ENCODE measurements at places on chromosomes 12 and 14.

GRCh38 chr12:131126662-131127173 lies 173.0 kb downstream of the ADGRD1 start:
- DNase-seq = no peak

- no peak for DNase-seq
These were observed 265.6 kb upstream of the FAR2 start for GRCh38 chr12:28883406-28883997.

- no peak for DNase-seq
These were observed 47.8 kb downstream of the SAV1 start for GRCh38 chr14:50620341-50620740.

DNA sequence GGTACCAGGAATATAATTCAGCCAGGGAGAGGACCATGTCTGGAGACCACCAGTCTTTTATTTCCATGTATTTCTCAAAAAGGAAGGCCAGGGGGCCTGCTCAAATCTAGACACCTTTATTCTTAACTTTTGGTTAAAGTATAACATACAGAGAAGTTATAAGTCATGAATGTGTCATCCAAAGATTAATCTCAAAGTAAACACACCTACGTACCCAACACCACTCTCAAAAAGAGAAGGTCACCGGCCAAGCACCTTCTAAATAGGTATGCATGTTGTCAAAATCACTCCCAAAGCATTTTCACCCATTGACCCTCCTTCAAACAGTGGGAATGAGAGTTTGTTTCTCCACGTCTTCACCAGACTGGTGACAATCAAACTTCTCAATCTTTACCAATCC lies 60.0 kb upstream of the FZD10 start:
- no peak for DNase-seq

GRCh38 chr14:21197418-21198205 lies 41.7 kb upstream of the OR5AU1 start:
- no peak for DNase-seq

GRCh38 chr14:59229653-59230406 lies 41.4 kb downstream of the DAAM1 start:
- DNase-seq = no peak

DNA sequence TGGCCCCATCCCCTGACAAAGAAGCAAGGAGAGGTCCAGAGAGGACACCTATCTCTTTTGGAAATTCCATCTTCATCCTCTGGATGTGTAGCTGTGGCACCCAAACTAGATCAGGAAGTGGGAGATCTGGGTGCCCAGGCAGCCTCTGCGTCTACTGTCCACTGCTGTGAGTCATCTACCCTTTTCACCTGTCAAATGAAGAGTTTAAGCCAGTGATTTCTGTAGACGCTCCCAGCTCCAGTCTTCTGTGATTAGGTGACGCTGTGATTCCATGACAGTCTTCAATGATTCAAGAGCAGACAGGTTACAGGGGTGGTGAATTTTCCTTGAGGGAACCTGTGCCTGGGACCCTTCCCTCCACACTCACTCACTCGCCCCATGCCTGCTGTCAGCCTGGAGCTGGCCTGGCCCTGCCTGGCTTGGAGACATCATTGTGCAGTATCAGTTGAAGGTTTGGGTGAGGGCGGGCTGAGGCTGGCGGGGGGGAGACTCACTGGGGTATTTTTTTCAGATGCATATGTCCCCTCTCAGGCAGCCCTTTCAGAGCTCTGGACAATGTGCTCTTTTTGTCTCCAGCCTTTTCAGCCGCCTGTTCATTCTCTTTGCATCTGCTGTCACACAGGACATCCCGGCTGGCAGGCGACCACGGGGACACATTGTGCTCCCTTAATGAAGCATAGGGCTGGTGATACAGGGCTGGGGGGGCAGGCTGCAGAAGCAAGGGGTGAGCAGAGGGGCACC lies 56.8 kb upstream of the PARP11 start:
- no peak for DNase-seq

DNA sequence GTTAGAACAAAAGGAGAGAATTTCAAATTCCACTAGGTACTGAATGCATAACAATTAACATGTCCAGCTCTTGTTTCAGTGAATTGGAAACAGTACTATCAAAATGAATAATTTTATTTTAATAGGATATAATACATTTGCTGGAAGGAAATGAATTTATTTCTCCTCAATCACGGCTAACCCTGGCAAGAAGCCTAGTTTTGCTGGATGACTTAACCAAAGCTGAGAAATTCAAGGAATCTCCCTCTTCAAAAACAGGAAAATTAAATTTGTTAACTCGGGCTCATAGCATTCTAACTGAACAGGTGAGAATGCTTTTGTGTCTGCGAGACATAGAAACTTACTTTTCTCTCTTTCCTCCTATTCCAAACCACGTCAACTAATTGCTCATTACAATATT lies 163.5 kb upstream of the NEDD1 start:
- DNase-seq = no peak

GRCh38 chr12:13536219-13536910 lies 339.8 kb downstream of the EMP1 start:
- DNase-seq = no peak

All from esophagus squamous epithelium (tissue), 5 donors.